ENCODE measurements at places on chromosomes 16 and 17. TPM values are rescaled to one million over a fixed set of nuclear protein-coding genes. Genes with fewer than 3 reads are reported as not detected.

- no peak for DNase-seq
Measured at GRCh38 chr16:80887062-80887461, 82.7 kb upstream of the CDYL2 start.

- peak; percentile 92 for DNase-seq
Measured at GRCh38 chr16:57485916-57486857, at the start of gene DOK4. DOK4 (minus strand) TSS chr16:57486493; CDS start chr16:57479507, 6,986 bp downstream.

DNA sequence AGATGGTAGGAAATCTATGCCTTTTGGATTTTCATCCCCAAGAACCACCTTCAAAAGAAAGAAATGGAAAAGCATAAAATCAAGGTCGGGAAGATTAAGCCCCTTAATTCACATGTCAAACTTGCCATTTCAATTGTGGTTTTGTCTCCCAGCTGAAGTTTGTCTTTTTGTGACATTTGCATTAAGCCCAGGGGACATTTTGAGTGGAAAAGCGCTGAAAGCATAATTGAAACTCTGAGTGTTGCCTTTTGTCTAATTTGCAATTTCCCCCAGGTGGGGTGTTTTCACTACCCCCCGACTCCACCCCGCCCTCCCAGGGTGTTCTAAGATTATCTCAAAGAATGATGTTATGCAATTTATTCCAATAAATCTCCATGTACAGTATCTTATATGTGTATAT is 396.2 kb downstream of the CDH13 start:
- no peak for DNase-seq

GRCh38 chr17:27430882-27431491 is 25.3 kb upstream of the KSR1 start:
- no peak for DNase-seq

The TSNAXIP1 gene
- 2.3 TPM for total RNA-seq

The SLC25A39 gene
- 84.1 TPM for total RNA-seq

The NPIPA3 gene
- not detected for total RNA-seq

DNA sequence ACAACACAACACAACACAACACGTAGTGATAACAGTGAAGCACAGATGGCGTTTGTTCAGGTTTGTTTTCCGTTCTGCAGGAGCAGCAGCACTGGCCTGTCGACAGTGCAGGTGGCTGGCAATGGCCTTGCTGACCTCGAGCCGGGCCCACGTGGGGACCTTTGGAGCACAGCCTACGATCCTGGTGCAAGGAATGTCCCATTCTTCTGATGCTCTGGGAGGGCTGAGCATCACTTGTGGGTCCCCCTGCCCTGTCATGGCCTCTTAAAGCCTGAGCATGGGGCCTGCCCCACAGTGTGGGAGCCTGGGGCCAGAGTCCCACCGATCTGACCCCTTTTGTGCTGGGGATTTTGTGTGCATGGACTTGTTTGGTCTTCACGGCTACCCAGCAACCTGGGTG is 6.8 kb downstream of the MAP2K3 start:
- DNase-seq: no peak

DNA sequence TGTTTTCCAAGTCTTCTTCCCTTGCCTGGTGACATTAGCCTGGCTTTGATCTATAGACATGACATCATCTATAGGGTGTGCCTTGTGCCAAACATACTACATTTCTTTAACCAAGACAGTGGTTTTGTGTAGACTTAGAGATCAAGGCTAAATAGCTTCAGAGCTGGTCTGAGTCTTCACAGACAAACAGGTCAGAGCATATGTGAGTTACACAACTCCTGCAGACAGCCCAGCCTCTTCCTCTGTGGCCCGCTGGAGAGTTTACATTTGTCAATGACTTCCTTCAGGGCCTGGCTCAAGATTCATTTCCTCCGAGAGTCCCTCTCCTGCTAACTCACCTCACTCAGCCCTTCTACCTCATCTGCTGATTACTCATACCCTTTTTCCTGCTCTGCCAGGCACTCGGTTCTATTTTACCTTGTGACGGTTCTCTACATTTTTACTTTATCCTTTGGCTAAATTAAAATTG is 73.1 kb upstream of the TANC2 start:
- DNase-seq: no peak

DNA sequence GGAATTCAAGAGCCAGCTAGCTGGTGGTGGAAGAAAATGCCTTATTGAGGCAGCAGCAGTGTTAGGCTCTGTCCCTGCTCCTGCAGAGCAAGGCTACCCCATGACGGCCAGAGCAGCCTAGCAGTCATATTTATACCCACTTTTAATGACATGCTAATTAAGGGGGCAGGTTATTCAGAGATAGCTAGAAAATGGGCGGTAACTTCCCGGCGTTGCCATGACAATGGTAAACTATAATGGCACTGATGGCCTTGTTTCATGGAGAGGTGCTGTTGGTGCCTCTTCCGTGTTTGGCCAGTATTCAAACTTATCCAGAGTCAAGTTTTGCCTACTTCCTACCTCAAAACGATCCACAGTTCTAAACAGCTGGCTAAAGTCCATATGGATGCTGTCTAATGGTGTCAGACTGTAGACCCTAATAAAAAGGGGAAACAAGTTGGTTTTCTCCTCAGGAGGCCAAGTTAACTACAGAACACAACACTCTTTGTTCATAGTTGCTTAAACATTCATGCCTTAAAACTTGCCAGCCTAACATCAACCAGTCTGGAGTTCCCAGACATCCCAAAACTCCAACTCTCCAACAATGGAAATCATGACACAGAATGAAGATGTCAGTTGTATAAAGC is 3.7 kb upstream of the SCNN1B start:
- DNase-seq: no peak

GRCh38 chr16:78376452-78376851 is 277.0 kb downstream of the WWOX start:
- no peak for DNase-seq
